ENCODE measurements at places on chromosomes 12 and 14.

- no peak for DNase-seq
These were observed 8.7 kb upstream of the ITFG2 start for GRCh38 chr12:2803635-2804392.

DNA sequence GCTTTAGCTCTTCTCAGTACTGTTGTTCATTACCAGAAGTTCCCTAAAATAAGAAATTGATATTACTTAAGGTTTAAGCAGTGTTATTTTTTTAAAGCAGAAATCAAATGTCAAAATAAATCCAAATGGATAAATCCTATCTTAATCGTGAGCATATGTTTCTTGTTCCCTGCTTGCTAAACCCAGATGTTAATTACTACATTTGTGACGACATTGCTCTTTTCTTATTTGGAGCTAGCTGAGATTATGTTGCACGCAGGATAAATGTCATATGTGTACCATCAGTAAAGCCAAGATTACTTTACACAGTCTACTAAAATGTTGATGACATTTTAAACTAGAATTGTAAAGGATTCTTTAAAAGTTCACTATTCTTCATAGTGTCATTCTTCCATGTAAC is 157.5 kb downstream of the PLCZ1 start:
- no peak for DNase-seq

DNA sequence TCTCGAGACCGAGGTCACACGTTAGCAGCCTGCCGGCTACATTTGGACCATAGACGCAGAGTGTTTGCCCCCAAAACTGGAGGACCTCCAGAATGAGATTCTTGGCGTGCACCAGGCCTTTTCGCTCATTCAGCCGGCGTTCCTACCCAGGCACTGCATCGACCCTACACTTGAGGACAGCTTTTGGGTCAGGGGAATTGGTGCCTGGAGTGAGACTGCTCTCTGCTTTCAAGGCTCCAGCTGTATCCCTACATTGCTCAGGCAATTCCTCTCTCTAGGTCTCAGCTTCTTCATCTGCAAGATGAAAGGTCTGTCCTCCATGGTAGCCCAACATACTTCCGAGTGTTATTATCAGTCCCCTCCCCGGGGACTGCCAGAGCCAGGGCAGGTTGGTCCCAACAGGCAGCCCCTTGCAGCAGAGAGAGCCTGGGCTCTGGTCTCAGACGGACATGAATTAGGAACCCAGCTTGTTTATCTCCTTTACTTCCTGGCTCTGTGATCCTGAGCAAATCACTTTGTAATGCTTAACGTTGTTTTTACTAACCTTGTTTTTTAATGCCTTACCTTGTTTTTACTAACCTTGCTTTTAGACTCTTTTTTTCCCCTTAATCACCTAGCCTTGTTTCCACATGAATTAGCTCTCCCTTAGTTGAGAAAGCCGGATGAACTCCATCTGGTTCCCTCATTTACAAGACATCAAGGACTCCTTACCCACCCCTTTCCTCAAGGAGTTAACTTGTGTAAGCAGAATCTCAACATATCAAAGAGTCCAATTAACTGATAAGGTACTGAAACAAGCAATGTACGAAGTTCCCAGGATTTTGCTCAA is 892 bp downstream of the TCHP start:
- no peak for DNase-seq

DNA sequence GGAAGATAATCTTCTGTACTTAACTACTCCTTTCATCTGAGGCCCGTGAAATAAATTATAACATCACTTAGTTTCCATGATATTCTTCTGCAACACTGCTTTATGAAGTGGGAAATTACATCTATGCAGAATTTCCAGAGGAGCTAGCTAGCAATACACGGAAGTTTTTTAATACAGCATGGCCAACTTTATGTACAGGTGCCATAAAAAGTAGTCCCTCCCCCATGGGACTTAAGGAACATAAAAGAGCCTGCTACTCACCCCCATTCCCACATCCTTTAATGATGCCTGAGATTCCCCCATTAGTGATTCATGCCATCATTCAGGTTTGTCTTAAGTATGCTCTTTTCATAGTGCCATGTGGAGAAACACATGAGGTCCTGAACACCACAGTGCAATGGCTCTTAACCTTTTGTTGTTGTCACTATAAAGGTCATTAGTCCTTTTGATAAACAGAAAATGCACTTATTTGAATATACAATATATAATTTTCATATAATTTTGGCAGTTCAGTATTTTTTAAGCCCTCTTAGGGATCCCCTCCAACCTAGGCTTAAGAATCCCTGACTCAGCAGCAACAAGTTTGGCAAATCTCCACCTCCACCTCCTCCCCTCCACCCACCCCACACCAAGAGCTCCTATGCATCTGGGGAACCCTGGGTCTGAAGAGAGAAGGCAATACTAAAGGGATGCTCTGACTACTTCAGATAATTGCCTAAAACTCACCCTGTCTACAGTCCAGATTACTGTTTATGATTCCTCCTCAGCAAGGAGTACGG is 37.3 kb downstream of the DCAF5 start:
- no peak for DNase-seq

DNA sequence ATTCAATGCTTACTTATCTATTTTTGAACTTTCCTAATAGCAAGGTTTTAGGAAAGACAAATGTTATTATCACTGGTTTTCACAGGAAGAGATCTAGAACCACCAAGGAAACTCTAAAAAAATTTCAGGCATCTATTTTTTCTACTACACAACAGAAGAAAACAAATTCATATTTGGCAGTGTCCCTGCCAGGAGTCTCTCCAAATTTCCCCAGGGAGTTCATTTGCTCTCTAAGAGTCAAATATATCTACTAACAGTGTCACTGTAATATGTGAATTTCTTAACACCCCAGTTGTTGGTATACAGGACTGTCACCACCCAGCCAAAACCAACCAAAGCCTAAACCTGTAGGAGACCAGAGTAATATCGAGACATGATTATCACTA is 83.4 kb downstream of the STXBP6 start:
- no peak for DNase-seq

GRCh38 chr14:70005281-70005805 is 126.1 kb downstream of the SMOC1 start:
- DNase-seq: no peak

- DNase-seq: no peak
These were observed 43.2 kb downstream of the TBK1 start for GRCh38 chr12:64494998-64495729.

GRCh38 chr12:70691018-70691672 is 53.9 kb upstream of the PTPRB start:
- no peak for DNase-seq
